Osteoblast (primary cell): ENCODE measurements at places on chromosomes 11 and 22.

- H3K27me3 ChIP-seq, result no peaks in the 10 kb centered on the region
- no peaks in the 10 kb centered on the region for H3K36me3 ChIP-seq
- H3K27ac ChIP-seq, result no peak overlapping the region
- H3K4me3 ChIP-seq, result no peak overlapping the region
- DNase-seq, result no peak
Measured at GRCh38 chr11:16986434-16987204, 27.6 kb downstream of the PLEKHA7 start.

DNA sequence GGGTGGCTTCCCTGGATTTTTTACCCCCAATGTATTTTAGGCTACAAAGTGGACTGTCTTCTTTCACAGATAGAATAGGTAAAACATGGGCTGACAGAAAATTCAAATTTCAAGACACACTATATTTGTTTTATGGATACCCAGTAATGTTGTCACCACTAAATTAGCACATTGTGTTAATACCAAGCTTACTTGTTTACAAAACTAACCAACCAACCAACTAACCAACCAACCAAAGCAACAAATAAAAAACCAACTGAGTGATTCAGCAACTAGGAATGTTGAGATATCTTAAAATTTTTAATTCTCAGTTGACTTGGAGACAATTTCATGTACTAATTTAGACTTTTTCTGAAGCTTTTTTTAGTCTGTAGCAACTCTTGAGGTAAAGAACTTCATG, 69.3 kb upstream of the CTSC start:
- no peak overlapping the region for H3K27ac ChIP-seq
- no peaks in the 10 kb centered on the region for H3K36me3 ChIP-seq
- no peak for DNase-seq
- no peak overlapping the region for H3K4me3 ChIP-seq
- H3K27me3 ChIP-seq, result peaks cover 11% of the 10 kb centered on the region
- peaks cover 33% of the 10 kb centered on the region for H3K4me1 ChIP-seq

- H3K27ac ChIP-seq, result no peak overlapping the region
- peaks cover 16% of the 10 kb centered on the region for H3K4me1 ChIP-seq
- H3K4me3 ChIP-seq, result no peak overlapping the region
- no peaks in the 10 kb centered on the region for H3K27me3 ChIP-seq
- peak; percentile 59 for DNase-seq
Measured at GRCh38 chr11:59542142-59542810, 30.9 kb downstream of the OR4D9 start.

- no peak overlapping the region for H3K4me3 ChIP-seq
- H3K4me1 ChIP-seq, result no peaks in the 10 kb centered on the region
- H3K36me3 ChIP-seq, result no peaks in the 10 kb centered on the region
- peak; percentile 19 for DNase-seq
Measured at GRCh38 chr11:99349151-99349673, 328.5 kb downstream of the CNTN5 start.

- peaks cover 3% of the 10 kb centered on the region for H3K4me1 ChIP-seq
- H3K36me3 ChIP-seq, result no peaks in the 10 kb centered on the region
- no peak overlapping the region for H3K4me3 ChIP-seq
- H3K27me3 ChIP-seq, result no peaks in the 10 kb centered on the region
- DNase-seq, result no peak
- no peak overlapping the region for H3K27ac ChIP-seq
Measured at GRCh38 chr11:106983991-106984390, 34.3 kb downstream of the GUCY1A2 start.
